Stimulated activated naive B cell treated with anti-CD40 and anti-IgM and Interleukin-4, amounts not matched to agents 10 μg/mL and 1 μg/mL and 100 μg/mL, for 72 hours (primary cell): ENCODE measurements at places on chromosomes 3 and 15.

DNA sequence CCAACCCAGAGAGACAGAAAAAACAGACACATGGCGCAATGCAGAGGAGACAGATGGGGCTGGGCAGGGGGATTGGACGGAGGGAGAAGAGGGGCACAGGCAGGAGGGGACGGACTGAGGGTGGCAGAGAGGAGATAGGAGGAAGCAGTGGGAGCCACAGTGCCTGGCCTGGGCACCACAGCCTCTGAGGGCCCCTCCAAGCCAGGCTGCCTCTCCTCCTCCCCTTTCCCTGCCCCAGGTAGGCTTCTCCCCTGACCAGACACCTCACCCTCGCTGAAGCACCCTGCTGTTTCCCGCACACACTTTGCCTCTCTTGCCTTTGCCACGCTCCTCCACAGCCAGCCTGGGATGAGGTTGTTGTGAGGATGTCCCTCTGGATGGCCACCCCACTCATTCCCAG is 84.0 kb upstream of the PRR20G start:
- peaks cover 19% of the 10 kb centered on the region for H3K27me3 ChIP-seq
- H3K27ac ChIP-seq: no peak overlapping the region
- H3K4me1 ChIP-seq: no peaks in the 10 kb centered on the region
- H3K4me3 ChIP-seq: no peak overlapping the region
- H3K36me3 ChIP-seq: no peaks in the 10 kb centered on the region

- H3K27me3 ChIP-seq: peaks cover 17% of the 10 kb centered on the region
- no peak overlapping the region for H3K4me3 ChIP-seq
- no peaks in the 10 kb centered on the region for H3K4me1 ChIP-seq
- no peak for DNase-seq
- no peaks in the 10 kb centered on the region for H3K36me3 ChIP-seq
Measured at GRCh38 chr15:101535170-101535902, 45.8 kb upstream of the PCSK6 start.

GRCh38 chr15:31379577-31379976 is 52.9 kb downstream of the KLF13 start:
- H3K4me3 ChIP-seq: no peak overlapping the region
- H3K4me1 ChIP-seq: peaks cover 24% of the 10 kb centered on the region
- peaks cover 30% of the 10 kb centered on the region for H3K36me3 ChIP-seq
- no peaks in the 10 kb centered on the region for H3K27me3 ChIP-seq
- H3K27ac ChIP-seq: peak overlapping the region; percentile 71
- no peak for DNase-seq

- H3K4me3 ChIP-seq: no peak overlapping the region
- peaks cover 3% of the 10 kb centered on the region for H3K36me3 ChIP-seq
- DNase-seq: no peak
- peaks cover 11% of the 10 kb centered on the region for H3K4me1 ChIP-seq
Measured at GRCh38 chr3:128429751-128430150, 36.9 kb downstream of the DNAJB8 start.

- no peak for DNase-seq
- H3K4me3 ChIP-seq: no peak overlapping the region
- H3K36me3 ChIP-seq: no peaks in the 10 kb centered on the region
- no peaks in the 10 kb centered on the region for H3K4me1 ChIP-seq
- no peaks in the 10 kb centered on the region for H3K27me3 ChIP-seq
Measured at GRCh38 chr3:171772427-171773056, 37.7 kb downstream of the PLD1 start.

- peak overlapping the region; percentile 75 for H3K4me3 ChIP-seq
- no peaks in the 10 kb centered on the region for H3K27me3 ChIP-seq
- peaks cover 2% of the 10 kb centered on the region for H3K36me3 ChIP-seq
- peaks cover 73% of the 10 kb centered on the region for H3K4me1 ChIP-seq
- peak overlapping the region; percentile 98 for H3K27ac ChIP-seq
Measured at GRCh38 chr15:40048211-40048792, 9.3 kb upstream of the SRP14 start.

DNA sequence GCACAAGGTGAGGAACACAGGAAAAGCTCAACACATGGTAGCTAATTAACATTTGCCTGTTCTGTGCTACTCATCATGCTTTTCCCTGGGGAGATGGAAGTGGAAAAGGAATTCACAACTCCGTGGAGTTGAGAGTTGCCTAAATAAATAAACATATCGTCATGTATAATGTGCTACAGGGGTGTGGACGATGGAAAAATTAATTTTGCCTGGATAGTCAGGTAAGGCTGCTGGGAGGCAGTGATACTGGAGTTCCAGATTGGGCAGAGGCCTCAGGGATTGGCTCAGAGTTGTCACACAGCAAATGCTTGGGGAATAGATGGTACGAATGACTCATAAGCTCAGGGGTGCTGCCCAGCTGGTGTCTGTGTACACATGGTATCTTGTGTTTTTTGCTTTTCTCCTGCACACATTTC is 3.1 kb upstream of the ABHD6 start:
- no peak overlapping the region for H3K4me3 ChIP-seq
- H3K27ac ChIP-seq: peak overlapping the region; percentile 70
- peaks cover 2% of the 10 kb centered on the region for H3K36me3 ChIP-seq
- peaks cover 45% of the 10 kb centered on the region for H3K4me1 ChIP-seq
- DNase-seq: no peak
- H3K27me3 ChIP-seq: no peaks in the 10 kb centered on the region

GRCh38 chr15:37135225-37135624 is 34.9 kb upstream of the MEIS2 start:
- DNase-seq: no peak
- H3K27ac ChIP-seq: no peak overlapping the region
- no peak overlapping the region for H3K4me3 ChIP-seq
- H3K36me3 ChIP-seq: no peaks in the 10 kb centered on the region

GRCh38 chr3:191762323-191762960 is 301.5 kb downstream of the PYDC2 start:
- no peak for DNase-seq
- no peaks in the 10 kb centered on the region for H3K36me3 ChIP-seq
- H3K4me1 ChIP-seq: no peaks in the 10 kb centered on the region
- no peak overlapping the region for H3K27ac ChIP-seq

- peak; percentile 9 for DNase-seq
- H3K4me3 ChIP-seq: peak overlapping the region; percentile 87
- H3K4me1 ChIP-seq: peaks cover 9% of the 10 kb centered on the region
- H3K36me3 ChIP-seq: no peaks in the 10 kb centered on the region
- peaks cover 34% of the 10 kb centered on the region for H3K27me3 ChIP-seq
Measured at GRCh38 chr15:48644827-48645557, 517 bp downstream of the FBN1 start.

DNA sequence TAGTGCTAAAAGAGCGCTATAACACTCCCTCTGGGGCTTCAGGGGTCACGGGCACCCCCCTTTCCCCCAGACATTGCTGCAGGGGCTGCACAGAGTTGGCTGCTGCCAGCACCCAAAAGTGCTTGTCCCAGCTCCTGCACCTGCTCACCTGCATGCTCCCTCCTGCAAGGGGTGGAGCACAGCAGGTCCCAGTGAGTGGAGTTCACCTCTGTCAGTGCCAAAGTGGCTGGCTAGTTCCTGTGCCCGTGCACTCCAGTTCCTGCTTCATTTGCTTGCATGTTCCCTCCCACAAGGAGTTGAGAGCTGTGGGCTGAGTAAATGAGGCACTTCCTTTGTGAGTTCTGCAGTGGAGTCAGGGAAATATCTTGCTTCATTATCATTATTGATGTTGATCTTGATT is 476.9 kb downstream of the SQOR start:
- H3K27ac ChIP-seq: no peak overlapping the region
- H3K4me3 ChIP-seq: no peak overlapping the region
- H3K36me3 ChIP-seq: no peaks in the 10 kb centered on the region

- H3K27me3 ChIP-seq: no peaks in the 10 kb centered on the region
- H3K27ac ChIP-seq: no peak overlapping the region
- peaks cover 2% of the 10 kb centered on the region for H3K4me1 ChIP-seq
- no peaks in the 10 kb centered on the region for H3K36me3 ChIP-seq
Measured at GRCh38 chr3:155064920-155065319, 15.2 kb upstream of the MME start.

DNA sequence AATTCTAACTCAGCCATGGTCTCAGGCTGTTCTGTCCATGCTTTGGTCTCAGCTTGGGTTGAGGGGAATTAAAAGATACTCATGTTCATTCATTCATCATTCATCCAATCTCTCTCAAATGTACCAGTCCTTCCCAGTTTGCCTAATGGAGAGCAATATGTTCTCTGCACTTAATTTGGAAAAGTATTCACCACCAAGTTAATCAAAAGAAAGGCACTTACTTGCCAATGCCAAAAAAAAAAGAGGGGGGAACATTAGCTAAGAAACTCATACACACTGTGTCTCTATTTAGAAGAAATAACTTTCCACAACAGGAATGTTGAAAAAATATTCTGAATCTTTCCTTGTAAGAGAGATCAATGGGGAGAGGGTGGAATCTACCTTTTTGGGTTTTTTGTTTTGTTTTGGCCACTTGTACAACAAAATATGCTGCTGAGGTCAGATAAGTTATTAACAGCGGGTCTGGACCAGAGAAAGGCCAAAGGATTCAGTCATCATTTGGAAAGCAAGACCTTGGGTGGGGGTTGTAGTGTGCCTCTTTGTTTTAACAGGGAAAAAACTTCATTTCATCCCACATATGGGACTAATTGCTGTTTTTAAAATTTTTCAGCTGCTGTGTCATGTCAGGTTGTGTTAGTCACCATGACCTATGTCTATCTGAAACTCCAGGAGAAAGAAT is 152.3 kb downstream of the FBN1 start:
- H3K4me3 ChIP-seq: no peak overlapping the region
- no peak overlapping the region for H3K27ac ChIP-seq
- H3K4me1 ChIP-seq: no peaks in the 10 kb centered on the region
- DNase-seq: no peak
- no peaks in the 10 kb centered on the region for H3K36me3 ChIP-seq

- H3K36me3 ChIP-seq: peaks cover 46% of the 10 kb centered on the region
- no peak overlapping the region for H3K4me3 ChIP-seq
- H3K27ac ChIP-seq: no peak overlapping the region
- no peaks in the 10 kb centered on the region for H3K27me3 ChIP-seq
- DNase-seq: no peak
- H3K4me1 ChIP-seq: peaks cover 22% of the 10 kb centered on the region
Measured at GRCh38 chr15:52031556-52031955, 12.5 kb downstream of the MAPK6 start.

GRCh38 chr3:51719410-51720025 is 12.7 kb downstream of the GRM2 start:
- peaks cover 19% of the 10 kb centered on the region for H3K4me1 ChIP-seq
- no peaks in the 10 kb centered on the region for H3K27me3 ChIP-seq
- peaks cover 2% of the 10 kb centered on the region for H3K36me3 ChIP-seq
- no peak overlapping the region for H3K4me3 ChIP-seq
- no peak overlapping the region for H3K27ac ChIP-seq
- no peak for DNase-seq

DNA sequence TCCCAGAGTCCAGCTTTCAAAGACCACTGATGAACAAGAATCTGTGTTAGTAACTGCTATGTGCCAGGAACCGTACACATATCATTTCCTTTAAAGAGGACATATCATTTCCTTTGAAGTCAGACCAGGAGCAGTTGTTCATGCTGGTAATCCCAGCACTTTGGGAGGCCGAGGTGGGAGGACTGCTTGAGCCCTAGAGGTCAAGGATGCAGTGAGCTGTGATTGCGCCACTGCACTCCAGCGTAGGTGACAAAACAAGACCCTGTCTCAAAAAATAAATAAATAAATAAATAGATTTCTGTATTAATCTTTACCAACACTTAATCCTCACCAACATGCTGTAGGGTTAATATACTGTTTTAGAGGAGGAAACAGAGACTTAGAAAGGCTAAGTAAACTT is 23.9 kb upstream of the CDV3 start:
- no peak overlapping the region for H3K27ac ChIP-seq
- H3K36me3 ChIP-seq: no peaks in the 10 kb centered on the region
- no peak for DNase-seq
